ENCODE measurements at places on chromosomes 7 and 10.

DNA sequence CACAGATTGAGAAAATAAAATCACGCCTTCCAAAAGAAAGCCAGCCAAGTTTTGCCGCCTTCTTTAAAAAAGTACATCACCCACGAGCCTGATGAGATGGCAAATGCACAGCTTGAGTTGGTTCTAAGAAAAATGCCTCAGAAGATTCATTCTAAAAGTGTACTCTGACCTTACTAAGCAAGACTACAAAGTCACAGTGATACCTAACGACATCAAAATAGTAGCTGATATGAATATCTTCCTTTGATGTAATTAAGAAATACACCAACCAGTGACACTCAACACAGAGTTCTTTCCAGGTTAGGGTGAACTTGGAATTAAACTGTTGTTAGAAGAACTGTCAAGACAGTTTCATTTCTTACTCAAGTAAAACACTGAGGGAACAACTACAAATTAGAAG, 78.0 kb upstream of the AMPH start:
- no peak for DNase-seq

GRCh38 chr7:17957871-17958270, 17.6 kb upstream of the SNX13 start:
- DNase-seq = no peak

DNA sequence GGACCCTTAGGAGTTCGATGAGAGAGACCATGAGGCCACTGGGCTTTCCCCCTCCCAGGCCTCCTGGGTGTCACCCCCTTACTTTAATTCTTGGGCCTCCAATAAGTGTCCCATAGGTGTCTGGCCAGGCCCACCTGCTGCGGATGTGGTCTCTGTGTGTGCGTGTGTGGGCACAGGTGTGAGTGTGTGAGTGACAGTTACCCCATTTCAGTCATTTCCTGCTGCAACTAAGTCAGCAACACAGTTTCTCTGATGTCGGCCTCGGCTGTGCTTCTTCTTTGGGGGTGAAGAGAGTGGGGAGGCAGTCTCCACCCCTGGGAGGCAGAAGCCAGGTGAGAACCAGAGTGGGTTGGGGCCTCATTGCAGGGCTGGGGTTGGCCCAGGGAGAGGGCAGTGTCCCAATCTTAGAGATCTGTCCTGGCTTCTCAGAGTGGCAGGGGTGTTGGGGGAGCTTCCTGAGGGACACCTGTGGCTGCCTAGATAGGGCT, 1.5 kb downstream of the PVRIG start:
- DNase-seq = no peak

DNA sequence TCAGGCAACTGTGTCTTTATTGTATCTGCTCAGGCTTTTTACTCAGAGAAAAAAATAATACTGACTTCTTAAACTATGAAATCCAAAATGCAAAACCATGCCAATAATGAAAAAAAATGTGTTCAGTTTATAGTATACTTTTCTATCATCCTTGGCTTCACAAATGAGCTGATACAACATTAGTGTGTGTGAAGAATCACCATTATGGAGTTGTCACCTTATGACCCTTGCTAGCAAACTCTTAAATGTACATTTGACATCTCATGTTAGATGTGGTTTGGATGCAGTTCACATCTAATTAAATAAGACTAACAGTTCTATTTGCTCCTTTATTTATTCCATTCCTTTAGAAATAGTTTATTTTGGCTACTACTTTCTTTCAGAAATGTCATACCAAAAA, 4.2 kb upstream of the OR2A2 start:
- no peak for DNase-seq

- no peak for DNase-seq
These were observed 619.8 kb upstream of the GALNT17 start for GRCh38 chr7:70512144-70512543.

- no peak for DNase-seq
These were observed 8.0 kb upstream of the SLC26A4 start for GRCh38 chr7:107652642-107653041.

All from Right ventricle myocardium superior (tissue), 1 donor.